ENCODE measurements at places on chromosomes 3 and 15.

GRCh38 chr15:72588096-72588495 lies 66.4 kb upstream of the GOLGA6B start:
- no peak for DNase-seq
- H3K27ac ChIP-seq, result no peak overlapping the region
- H3K36me3 ChIP-seq, result no peaks in the 10 kb centered on the region
- H3K4me1 ChIP-seq, result no peaks in the 10 kb centered on the region

DNA sequence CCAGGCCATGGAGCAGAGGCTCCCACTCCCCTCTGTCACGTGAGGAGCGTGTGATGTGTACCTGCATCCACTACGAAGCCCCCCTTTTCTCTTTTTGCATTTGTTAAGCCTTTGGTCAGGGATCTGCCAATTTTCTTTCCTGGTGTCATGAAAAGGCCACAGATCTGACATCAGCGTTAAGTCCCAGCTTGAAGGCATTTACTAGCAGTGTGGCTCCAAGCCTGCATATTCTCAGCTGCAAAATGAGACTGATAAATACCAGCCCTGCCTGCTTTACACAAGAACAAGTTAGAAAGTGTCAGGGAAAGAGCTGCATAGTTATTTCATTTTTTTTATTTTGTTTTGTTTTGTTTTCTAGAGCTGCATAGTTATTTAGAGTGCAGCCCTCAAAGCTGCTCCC lies 2.3 kb upstream of the ANKRD63 start:
- no peaks in the 10 kb centered on the region for H3K36me3 ChIP-seq
- peaks cover 36% of the 10 kb centered on the region for H3K27me3 ChIP-seq
- DNase-seq, result no peak
- peaks cover 1% of the 10 kb centered on the region for H3K4me1 ChIP-seq

- H3K4me3 ChIP-seq, result no peak overlapping the region
- no peak overlapping the region for H3K27ac ChIP-seq
- no peaks in the 10 kb centered on the region for H3K36me3 ChIP-seq
- no peak for DNase-seq
These were observed 13.1 kb downstream of the ROBO2 start for GRCh38 chr3:77052733-77053670.

- H3K36me3 ChIP-seq, result no peaks in the 10 kb centered on the region
- no peak overlapping the region for H3K27ac ChIP-seq
- no peaks in the 10 kb centered on the region for H3K4me1 ChIP-seq
- no peak overlapping the region for H3K4me3 ChIP-seq
These were observed 15.8 kb downstream of the EFCC1 start for GRCh38 chr3:129016720-129017483.

GRCh38 chr3:101828691-101829436 lies 20.4 kb upstream of the NFKBIZ start:
- no peaks in the 10 kb centered on the region for H3K27me3 ChIP-seq
- no peak overlapping the region for H3K27ac ChIP-seq
- H3K4me1 ChIP-seq, result peaks cover 1% of the 10 kb centered on the region
- no peak for DNase-seq

DNA sequence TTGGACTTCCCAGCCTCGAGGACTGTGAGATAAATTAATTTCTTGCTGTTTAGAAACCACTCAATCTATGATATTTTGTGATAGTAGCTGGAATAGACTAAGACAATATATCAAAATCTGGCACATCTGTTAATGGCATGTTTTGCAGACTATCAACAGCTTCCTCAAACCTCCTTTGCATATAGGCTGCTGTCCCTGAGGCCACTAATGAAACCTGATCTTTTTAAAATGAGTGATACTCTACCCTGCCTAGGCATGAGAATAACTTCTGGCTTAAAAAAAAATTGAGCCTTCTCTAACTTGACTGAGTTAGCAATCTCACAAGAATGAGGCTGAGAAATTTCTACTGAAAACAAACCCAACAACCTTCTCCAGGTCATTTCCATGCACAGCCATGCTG lies 176.0 kb upstream of the CRBN start:
- H3K36me3 ChIP-seq, result no peaks in the 10 kb centered on the region
- no peaks in the 10 kb centered on the region for H3K27me3 ChIP-seq
- H3K4me3 ChIP-seq, result no peak overlapping the region
- no peak overlapping the region for H3K27ac ChIP-seq
- no peak for DNase-seq
